GM12878 (cell line): ENCODE measurements at places on chromosomes 1 and 21. TPM values are rescaled to one million over a fixed set of nuclear protein-coding genes. Genes with fewer than 3 reads are reported as not detected.

The PLEKHN1 gene
- 0.11 TPM in 1 of 2 replicates, not detected in the other for polyA plus RNA-seq

The ITLN2 gene
- polyA plus RNA-seq: not detected in 2 replicates

The TBX19 gene
- polyA plus RNA-seq: 0.43 and 1.2 TPM in 2 replicates

The FBLIM1 gene
- polyA plus RNA-seq: not detected in 2 replicates

The BRINP2 gene
- not detected in 2 replicates for polyA plus RNA-seq

The CRYBG2 gene
- 0.43 and 0.50 TPM in 2 replicates for polyA plus RNA-seq

The HNRNPCL2 gene
- not detected in 2 replicates for polyA plus RNA-seq

The SLC6A9 gene
- 0.74 and 1.0 TPM in 2 replicates for polyA plus RNA-seq

The MTMR11 gene
- polyA plus RNA-seq: 0.70 TPM in 2 replicates

The EFNA3 gene
- 0.81 and 0.95 TPM in 2 replicates for polyA plus RNA-seq

The TMEM52 gene
- 0.24 and 0.46 TPM in 2 replicates for polyA plus RNA-seq

The PDE9A gene
- polyA plus RNA-seq: not detected in 2 replicates

The ZBTB7B gene
- polyA plus RNA-seq: 2.9 and 3.1 TPM in 2 replicates

The PLA2G2F gene
- polyA plus RNA-seq: not detected in 2 replicates

The ARTN gene
- polyA plus RNA-seq: not detected in 2 replicates

The LEPR gene
- 1.6 and 1.8 TPM in 2 replicates for polyA plus RNA-seq

The LCE3D gene
- not detected in 2 replicates for polyA plus RNA-seq

The KPRP gene
- polyA plus RNA-seq: not detected in 2 replicates

The ZNF695 gene
- 1.2 and 1.5 TPM in 2 replicates for polyA plus RNA-seq

The CYP4B1 gene
- not detected in 2 replicates for polyA plus RNA-seq

The FAAH gene
- polyA plus RNA-seq: 0.69 TPM in 1 of 2 replicates, not detected in the other

The RPTN gene
- not detected in 2 replicates for polyA plus RNA-seq

The ARHGEF16 gene
- polyA plus RNA-seq: not detected in 2 replicates

The POU3F1 gene
- not detected in 2 replicates for polyA plus RNA-seq

The PTGER3 gene
- not detected in 2 replicates for polyA plus RNA-seq

The NTNG1 gene
- 0.18 and 0.31 TPM in 2 replicates for polyA plus RNA-seq

The FABP3 gene
- polyA plus RNA-seq: 0.95 TPM in 1 of 2 replicates, not detected in the other

The SEC16B gene
- polyA plus RNA-seq: 0.18 and 0.36 TPM in 2 replicates

The IGSF5 gene
- not detected in 2 replicates for polyA plus RNA-seq
